ENCODE measurements at places on chromosomes 7 and 10. TPM values are rescaled to one million over a fixed set of nuclear protein-coding genes. Genes with fewer than 3 reads are reported as not detected.

DNA sequence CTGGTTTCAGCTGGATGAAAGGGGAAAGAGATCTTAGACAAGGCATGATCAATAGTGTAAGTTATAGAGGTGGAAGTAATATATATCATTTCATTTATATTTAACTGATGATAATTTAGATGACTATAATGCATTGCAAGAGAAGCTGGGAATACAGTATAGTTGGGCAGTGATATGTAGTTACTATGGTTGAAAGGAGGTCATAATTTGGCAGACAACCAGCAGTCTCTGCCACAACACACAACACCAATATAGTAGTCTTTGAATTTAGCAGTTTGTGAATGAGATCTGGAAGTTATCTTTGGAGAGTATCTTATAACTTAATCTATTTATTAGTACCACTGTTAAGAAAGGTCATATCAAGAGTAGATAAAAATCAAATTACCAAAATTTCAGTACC lies 39.9 kb downstream of the TAX1BP1 start:
- DNase-seq: no peak

DNA sequence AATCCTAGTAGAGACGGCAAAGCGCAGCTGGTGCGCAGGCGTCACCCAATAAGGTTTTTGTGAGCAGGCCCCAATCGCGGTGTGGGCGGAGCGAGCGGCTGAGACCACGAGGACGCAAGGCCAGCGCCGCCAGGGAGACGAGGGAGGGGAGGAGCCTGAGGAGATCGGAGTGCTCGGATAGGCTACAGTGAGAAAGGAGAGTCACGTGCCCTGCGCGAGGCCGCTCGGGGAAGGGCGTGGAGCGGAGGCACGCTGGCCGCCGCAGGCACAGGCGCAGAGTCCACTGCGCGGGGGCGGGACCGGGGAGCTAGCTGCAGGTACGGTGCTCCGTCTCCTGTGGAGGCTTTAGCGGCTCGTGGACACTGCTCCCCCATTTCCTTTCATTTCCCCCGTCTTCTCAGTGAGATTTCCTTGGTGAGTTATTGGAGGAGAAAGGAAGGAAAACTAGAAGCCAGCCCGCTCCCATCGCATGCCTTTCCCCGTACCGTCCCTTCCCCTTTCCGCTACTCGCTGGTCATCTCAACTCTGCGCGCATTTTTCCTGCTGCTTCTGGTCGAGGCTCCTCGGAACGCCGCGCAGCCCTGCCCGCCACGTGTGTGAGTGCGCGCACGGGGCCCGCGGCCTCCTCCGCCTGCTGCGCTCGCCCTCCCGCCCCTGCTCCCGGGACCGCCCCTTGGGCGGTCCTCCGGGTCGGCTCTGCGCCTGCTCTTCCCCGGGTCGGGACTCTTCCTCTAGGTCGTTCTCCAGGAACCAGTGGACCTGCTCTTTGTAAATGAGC lies at the start of gene THNSL1:
Gene THNSL1, plus strand, starts transcription at position 237 of the 778 bp plus-strand sequence. CDS start 6,612 bp downstream, outside the sequence.
- DNase-seq: peak; percentile 99

DNA sequence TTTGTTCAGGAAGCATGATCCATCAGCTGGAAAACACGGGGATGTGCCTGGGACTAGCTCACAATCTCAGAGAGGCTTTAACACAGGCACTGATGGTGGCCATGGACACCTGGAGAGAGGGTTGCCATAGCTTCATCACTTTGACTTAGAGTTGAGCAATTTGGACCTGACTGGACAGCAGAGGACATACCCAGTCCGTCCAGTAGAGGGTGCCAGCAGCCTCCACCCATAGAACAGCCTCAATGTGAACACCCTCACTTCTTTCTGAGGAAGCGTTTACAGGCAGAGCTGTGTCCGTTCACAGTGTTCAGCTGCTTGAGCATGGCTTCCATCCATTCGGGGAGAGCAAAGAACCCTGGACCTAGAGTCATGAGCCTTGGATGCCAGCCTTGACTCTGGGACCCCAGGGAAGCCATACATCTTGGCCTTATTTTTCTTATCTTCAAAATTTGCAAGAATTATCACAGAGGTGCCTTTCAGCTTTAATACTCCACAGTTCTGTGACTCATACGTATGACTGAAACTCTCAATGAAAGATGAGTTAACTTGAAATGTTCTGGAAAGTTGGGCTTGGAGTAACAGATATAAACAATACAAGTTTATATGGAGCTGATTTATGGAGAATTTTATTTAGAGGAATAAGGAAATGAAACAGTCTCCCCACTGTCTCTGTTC lies 302.9 kb upstream of the PODXL start:
- DNase-seq: peak; percentile 60

DNA sequence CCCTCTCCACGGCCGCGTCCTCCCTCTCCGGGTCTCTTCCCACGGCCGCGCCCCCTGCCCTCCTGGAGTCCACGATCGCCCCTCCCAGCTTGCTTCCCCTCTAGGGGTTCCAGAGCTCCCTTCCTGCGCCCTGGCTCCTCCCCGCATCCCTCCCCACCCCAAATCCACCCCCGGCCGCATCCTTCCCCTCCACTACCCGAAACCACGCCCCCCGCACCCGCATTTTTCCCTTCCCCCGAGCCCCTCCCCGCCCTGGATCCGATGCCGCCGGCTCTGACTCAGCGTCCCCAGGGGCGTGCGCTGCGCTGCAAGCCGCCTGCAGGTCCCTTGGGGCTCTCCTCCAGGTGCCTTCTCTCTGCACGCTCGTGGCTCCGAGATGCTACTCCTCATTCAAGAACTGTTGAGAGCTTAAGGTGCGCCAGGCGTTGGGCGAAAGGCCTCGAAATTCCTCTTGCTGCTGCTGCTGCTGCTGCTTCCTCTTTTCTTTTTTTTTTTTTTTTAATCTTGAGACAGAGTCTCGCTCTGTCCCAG lies 372 bp upstream of the TMEM130 start:
- peak; percentile 86 for DNase-seq

DNA sequence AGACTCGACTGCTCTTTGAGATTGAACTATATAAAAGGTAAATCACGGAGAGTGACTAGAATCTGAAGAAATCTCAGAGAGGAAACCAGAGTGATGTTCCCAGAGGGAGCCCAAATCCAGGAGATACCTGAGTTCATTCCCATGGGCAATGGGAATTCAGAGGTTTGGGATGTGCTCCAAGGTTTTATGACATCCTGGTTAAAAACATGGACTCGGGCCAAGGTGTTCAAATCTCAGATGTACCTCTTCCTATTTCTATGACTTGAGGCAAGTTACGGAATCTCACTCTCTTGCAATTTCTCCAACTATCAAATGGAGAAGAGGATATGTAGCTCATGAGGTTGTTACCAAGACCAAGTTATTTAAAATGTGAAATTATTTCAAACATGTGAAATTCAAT lies 54.5 kb upstream of the RAB18 start:
- DNase-seq: no peak

GRCh38 chr10:52027055-52027705 lies 286.9 kb upstream of the DKK1 start:
- no peak for DNase-seq

FKBP6 gene
- total RNA-seq: not detected

- no peak for DNase-seq
Observed at GRCh38 chr7:55409482-55410225, 44.5 kb downstream of the LANCL2 start.

GRCh38 chr7:100946766-100947365 lies 2.5 kb upstream of the MUC3A start:
- no peak for DNase-seq

GRCh38 chr10:60461688-60462087 lies 72.0 kb upstream of the ANK3 start:
- DNase-seq: no peak

DNA sequence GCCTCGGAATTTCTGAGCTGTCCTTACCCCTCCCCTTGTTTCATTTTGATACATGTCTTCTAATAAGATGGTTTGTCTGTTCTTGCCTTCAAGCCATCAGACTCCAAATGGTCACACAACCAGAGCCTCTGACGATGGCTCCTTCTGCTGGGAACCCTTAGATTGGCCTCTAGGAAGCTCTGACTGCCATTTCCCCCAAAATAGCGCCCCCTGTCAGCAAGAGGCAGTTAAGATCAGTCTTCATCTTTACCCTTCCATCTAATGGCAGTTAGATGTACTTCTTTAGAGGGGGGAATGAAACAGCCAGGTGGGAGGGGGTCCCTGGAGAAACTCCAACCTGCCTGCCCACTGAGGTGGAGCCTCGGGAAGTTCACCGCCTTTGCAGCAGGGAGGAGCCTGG lies 85.8 kb upstream of the GPR22 start:
- no peak for DNase-seq

FAM25C gene
- not detected for total RNA-seq
